ENCODE measurements at places on chromosomes 12 and 14. TPM values are rescaled to one million over a fixed set of nuclear protein-coding genes. Genes with fewer than 3 reads are reported as not detected.

The GZMB gene
- total RNA-seq, result not detected

The GPR135 gene
- 4.2 TPM for total RNA-seq

The ESRRB gene
- 0.16 TPM for total RNA-seq

The LTA4H gene
- 96.4 TPM for total RNA-seq

The EXOC3L4 gene
- total RNA-seq, result 0.18 TPM

The CHPT1 gene
- total RNA-seq, result 18.7 TPM

The NDUFA9 gene
- total RNA-seq, result 76.6 TPM

The CCDC175 gene
- total RNA-seq, result 0.16 TPM

The C12orf54 gene
- 0.38 TPM for total RNA-seq

The IL22 gene
- not detected for total RNA-seq

The RNF10 gene
- 160 TPM for total RNA-seq

The AMN gene
- total RNA-seq, result 3.5 TPM

The TSHR gene
- total RNA-seq, result not detected

The PPP4R3A gene
- 94.2 TPM for total RNA-seq
